Mesothelial cell of epicardium (in vitro differentiated cells): ENCODE measurements at places on chromosomes 1 and 21. TPM values are rescaled to one million over a fixed set of nuclear protein-coding genes. Genes with fewer than 3 reads are reported as not detected.
A peak's percentile ranks its signal among the peaks of the same experiment; 100 is the strongest.

RWDD3 gene
- total RNA-seq = 23.1 to 25.3 TPM (median 24.7 TPM) in 3 replicates

SPRR2F gene
- total RNA-seq = 54.4 to 65.0 TPM (median 56.6 TPM) in 3 replicates

PATJ gene
- 118 to 129 TPM (median 120 TPM) in 3 replicates for total RNA-seq

SYNC gene
- 3.9 to 4.5 TPM (median 4.0 TPM) in 3 replicates for total RNA-seq

NUDT4B gene
- total RNA-seq = 0.34 to 0.44 TPM in 2 of 3 replicates, not detected in the other

GRCh38 chr1:234675572-234675971 lies 65.6 kb upstream of the IRF2BP2 start:
- no peak for DNase-seq

- DNase-seq = peak; percentile 68
Observed at GRCh38 chr1:224175617-224176016, 7.4 kb upstream of the DEGS1 start.

DNA sequence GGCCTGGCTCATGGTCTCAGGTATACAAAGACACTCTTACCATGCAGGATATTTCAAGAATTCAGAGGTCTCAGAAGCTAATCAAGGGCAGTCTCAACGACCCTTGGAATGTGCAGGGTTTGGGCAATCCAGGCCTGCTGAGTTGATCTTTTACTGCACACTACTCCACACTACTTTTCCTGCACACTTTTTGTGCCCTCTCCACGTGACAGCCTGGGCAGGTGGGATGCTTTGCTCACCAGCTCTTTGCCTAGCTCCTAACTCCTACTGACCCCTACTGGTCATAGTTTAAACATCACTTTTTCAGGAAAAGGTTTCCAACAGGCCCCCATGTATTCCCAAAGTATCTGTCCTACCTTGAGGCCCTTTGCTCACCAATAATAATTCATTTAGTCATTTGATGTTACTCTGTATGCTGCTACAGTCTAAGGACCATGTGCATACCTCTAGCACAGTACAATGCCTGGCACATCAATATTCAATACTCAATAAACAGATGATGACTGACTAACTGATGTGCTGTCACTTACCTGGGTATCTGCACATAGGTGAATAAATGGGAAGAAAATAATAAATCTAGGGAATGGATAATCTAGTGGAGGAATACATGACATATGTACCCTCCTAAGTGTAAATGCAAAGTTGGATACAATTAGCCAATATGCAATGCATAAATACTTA lies 9.6 kb downstream of the DUSP23 start:
- no peak for DNase-seq

GRCh38 chr1:162696286-162696862 lies 64.1 kb downstream of the DDR2 start:
- DNase-seq = peak; percentile 35

DNA sequence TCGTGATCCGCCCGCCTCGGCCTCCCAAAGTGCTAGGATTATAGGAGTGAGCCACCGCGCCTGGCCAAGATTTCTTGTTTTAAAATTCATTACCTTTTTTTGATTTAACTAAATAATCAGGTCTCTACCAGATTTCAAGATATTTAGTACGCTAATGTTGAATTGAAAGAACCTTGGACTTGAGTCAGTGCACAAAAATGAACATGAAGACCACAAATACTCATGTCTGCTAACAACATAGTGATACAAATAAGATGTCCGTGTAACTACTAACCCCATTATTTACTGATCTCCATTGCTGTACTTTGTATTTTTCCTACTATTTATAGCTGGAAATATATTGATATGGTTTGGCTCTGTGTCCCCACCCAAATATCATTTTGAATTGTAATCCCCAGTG lies 16.4 kb downstream of the MPZL1 start:
- DNase-seq = no peak

- no peak for DNase-seq
Observed at GRCh38 chr1:88646476-88647248, 37.4 kb upstream of the PKN2 start.

- DNase-seq = peak; percentile 76
Observed at GRCh38 chr1:54121482-54122134, 31.2 kb downstream of the CDCP2 start.

- no peak for DNase-seq
Observed at GRCh38 chr1:77267035-77267434, 14.8 kb upstream of the AK5 start.

DNA sequence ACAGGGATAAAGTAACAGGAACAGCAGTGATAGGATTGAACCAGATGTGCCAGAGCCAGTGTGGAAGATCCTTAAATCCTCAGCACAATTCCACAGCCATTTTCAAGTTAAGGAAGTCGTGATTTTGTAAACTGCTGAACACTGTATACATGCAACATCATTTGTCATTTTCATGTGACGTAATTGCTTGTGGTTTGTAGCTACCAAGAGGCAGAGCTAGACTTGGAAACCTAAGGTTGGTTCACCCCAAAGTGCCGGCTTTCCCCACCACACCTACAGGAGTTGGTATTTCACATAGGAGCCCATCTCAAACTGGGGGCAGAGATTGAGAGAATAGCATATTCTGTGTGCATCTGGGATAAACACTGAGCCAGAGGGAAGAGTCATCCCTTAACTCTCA lies 113.9 kb downstream of the CAPN8 start:
- DNase-seq = no peak

GRCh38 chr1:226610671-226611070 lies 62.1 kb downstream of the STUM start:
- DNase-seq = no peak

DNA sequence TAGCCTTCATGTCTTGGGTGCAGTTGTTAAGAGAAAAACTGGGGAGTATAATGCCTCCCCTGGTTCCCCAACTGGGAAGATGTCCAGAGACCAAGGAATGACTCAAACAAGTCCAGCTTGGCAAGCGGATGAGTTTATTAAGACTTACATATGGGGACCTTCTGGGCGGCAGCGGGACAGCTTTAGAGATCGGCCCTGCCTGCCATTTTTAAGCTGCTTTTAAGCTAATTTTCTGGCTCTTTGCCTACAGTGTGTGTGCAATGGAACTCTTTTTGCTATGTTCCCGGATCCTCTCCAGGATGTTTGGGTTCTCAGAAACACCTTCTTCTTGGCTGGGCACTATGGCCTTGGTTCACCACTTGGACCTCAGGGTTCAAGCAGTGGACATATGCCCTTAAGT lies 99.5 kb downstream of the RYR2 start:
- no peak for DNase-seq
